ENCODE measurements at places on chromosomes 5 and 9.

DNA sequence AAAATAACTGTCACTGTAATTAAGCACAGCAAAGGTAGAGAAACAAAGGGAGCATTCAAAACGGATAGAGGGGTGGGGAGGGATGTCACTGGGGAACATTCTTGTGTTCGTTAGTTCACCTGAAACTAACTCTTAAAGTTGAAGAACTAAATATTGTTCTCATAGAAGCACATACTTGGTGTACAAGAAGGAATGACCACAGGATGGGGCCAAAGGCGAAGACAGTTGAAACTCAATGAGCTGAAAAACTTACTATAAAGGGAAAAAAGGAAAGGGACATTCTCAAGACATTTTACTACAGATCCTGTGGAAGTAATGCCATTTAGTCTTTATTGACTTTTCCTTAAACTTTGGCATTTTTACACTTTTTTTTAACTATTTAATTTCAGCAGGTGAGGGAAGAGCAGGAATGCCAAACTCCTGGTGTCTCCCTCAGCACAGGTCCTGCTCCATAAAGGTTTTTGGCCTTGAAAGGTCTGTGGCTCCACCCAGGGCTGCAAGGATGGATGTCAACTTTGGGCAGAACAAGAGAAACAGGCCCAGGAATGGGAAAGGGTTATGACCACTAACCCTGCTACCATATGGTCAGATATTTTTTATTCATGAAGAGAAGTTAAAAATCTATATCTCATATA is 197.6 kb upstream of the RASA1 start:
- no peak for DNase-seq

- DNase-seq = no peak
These were observed 19.3 kb downstream of the MLANA start for GRCh38 chr9:5909976-5910375.

GRCh38 chr9:122819791-122820489 is 8.4 kb downstream of the PDCL start:
- no peak for DNase-seq

DNA sequence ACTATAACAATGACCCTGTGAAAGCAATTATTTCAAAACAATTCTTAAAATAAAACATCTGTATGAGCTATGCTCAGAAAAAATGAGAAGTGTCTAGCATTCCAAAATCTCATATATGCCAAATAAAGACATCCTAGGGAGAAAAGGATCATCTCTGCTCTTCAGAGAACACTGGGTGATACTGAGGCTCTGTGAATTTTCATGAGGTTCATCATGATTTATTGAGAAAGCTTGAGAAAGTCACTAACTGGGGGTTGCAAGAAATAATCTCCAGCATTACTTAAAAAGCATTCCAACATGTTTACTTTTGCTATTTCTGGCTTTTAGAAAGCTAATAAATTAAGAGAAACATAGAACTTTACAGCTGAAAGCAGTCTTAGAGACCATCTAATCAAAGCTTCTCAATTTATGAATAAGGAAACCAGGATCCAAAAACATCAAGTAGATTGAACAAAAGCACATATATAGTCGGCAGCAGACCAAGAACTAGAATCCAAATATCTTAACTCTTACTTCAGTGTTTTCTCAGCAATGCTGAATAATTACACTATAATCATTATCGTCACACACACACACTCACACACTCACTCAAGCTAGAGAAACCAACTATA is 372.8 kb downstream of the NR2F1-AS1 start:
- DNase-seq = no peak

DNA sequence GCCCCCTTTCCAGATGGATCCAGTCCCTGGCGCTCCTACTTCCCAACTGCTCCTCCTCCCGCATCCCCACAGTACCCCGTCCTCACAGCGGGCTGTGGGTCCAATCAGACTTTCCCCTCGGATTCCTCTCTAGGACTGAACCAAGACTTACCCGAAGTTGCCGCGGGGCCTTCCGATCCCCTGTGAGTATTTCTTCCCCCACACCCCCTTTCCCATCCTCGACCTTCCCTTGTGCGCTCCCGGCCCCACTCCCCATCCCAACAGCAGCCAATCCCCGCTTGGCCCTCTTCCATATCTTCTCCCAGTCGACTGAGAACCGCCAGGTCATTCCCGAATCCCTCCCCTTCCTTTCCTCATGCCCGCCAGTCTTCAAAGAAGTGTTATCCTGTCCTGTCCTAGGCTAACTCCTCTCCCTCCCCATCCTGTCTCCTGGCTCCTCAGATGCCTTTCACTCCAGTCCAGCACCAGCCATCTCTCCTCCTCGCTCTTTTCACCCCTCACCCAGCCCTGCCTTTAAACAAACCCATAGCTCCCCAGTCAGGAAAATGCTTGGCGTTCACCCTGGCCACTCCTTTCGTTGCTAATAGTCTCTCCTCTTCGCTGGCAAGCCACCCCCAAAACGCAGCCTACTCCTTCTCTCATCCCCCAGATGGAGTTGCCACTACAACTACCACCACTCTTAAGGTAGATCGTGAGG is 646 bp downstream of the SWI5 start:
- DNase-seq = no peak

DNA sequence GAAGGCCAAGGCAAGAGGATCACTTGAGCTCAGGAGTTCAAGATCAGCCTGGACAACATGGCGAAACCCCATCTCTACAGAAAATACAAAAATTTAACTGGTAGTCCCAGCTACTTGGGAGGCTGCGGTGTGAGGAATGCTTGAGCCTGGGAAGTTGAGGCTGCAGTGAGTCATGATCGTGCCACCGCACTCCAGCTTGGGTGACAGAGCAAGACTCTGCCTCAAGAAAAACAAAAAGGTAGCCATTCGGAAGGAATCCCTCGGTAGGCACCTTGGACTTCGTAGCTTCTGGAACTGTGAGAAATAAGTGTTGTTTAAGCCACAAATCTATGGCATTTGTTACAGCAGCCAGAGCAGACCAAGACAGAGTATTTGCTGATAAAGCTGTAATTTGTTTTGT is 174.2 kb downstream of the DCP2 start:
- no peak for DNase-seq

DNA sequence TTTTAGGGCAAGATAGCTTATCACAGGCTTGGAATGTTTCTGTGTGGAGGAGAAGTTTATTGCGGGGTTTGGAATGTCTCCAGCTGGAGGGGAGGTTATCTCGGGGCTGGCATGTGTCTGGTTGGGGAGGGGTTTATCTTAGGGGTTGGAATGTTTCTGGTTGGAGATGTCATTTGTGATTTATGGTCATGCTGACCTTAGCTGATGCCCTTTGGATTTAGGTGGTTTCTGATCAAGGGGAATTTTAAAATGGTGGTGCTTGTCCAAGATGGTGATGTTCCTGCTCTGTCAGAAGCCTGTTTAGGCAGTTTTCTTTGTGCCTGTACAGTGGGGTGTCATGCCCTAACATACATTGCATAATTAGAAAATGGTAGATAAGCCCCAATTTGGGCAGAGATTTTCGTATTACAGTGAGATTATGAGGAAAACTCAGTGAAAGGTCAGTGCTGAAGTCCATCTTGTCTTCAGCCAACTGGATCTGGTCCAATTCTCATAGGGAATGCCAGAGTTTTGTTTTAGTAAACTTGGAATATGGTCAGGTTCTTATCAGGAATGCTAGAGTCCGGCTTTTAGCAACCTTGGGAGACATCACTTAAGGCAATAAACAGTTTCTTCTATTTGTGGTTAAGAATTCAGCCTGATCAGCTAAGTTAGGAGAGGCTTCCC is 14.3 kb downstream of the CDK20 start:
- DNase-seq = no peak

DNA sequence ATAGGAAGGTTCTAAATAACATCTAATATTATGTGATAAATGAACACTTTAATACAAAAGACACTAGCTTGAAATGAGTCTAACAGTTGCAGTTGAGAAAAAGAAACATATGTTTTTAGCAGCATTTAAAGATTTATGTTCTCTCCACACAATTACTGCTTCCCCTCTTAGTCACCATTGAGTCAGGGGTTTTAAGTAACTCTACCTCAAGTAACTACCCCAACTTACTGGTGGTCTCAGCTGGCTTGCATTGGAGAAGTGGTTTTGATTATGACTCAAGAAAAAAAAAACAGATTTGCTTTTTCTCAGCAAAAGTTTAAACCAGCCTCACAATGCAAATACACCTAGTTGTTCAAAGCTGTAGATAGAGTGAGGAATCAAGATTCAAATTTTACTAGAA is 1216.5 kb upstream of the CDH9 start:
- DNase-seq = no peak

DNA sequence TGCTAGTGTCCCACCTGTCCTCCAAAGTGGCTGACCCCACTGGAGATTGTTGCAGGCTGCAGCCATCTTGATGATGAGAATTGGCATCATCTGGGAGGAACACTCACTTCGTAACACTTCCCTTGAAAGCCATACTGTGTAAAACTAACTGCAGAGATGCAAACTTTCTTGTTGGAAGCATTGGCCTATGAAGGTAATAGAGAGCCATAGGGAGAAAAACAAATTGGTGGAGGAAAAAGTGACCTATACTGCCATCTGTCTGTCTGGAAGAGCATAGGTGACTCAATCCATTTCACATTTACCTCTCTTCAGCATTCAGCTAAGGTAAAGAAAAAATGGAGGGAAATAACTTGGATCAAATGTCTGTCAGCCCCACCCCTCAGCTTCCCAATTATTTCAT is 473.4 kb downstream of the NTRK2 start:
- no peak for DNase-seq

GRCh38 chr5:54944364-54944763 is 41.0 kb downstream of the ESM1 start:
- no peak for DNase-seq

- DNase-seq = no peak
These were observed 609.4 kb downstream of the MTRR start for GRCh38 chr5:8478326-8478725.

GRCh38 chr5:59380350-59380951 is 513.1 kb downstream of the PDE4D start:
- DNase-seq = no peak

GRCh38 chr5:31273161-31273560 is 79.7 kb downstream of the CDH6 start:
- DNase-seq = no peak

DNA sequence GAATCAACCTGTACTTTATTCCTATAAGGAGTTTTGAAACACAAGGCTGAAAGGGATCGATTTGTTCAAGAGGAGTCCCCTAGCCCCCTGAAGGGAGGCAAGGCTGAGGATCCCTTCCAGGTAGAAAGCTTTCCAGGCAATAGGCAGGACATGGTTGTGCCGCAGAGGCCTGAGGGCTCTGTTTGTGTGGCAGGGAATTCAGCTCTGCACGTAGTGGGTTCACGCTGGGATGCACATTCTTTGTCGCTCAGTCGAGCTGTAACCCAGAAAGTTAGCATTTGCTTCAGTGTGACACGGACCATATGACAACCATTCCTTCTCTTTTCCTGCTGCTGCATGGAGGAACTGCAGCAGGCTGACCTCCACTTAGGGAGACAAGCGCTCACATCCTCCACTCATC is 65.6 kb upstream of the TRIO start:
- DNase-seq = no peak

DNA sequence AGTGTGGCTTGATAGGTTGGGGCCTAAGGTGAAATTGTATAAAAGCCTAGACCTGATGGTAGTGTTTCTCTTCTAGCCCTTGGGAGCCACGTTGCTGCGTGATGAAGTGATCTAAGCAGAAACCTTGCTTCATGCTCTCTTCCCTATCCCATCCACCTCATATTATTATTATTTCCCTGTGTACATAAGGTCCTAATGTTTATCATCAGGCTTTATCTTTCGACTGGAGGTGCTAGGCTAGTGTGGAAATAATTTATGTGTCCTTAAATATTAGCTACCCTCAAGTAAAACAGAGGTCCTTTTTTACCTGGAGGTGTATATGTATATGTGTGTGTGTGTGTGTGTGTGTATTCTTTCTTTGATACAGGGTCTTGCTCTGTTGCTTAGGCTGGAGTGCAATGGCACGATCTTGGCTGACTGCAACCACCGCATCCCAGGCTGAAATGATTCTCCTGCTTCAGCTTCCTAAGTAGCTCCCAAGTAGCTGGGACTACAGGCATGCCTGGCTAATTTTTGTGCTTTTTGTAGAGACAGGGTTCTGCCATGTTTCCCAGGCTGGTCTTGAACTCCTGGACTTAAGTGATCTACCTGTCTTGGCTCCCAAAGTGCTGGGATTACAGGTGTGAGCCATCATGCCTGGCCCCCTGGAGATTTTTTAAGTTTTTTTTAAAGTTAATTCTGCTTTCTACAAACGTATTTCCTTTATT is 3.7 kb downstream of the UGCG start:
- DNase-seq = no peak
